ENCODE measurements at places on chromosomes 2 and 18. TPM values are rescaled to one million over a fixed set of nuclear protein-coding genes. Genes with fewer than 3 reads are reported as not detected.

The LOXHD1 gene
- not detected for total RNA-seq

The ZC3H8 gene
- 5.8 TPM for total RNA-seq

The HDLBP gene
- 1,709 TPM for total RNA-seq

The IL36RN gene
- not detected for total RNA-seq

The ALPG gene
- total RNA-seq, result not detected

The CCDC74A gene
- total RNA-seq, result 12.7 TPM

The LCT gene
- under 0.01 TPM for total RNA-seq

The DUSP2 gene
- 2.0 TPM for total RNA-seq
